SK-N-SH (cell line): ENCODE measurements at places on chromosomes 3 and 15.

GRCh38 chr3:129441215-129441614 is 1.2 kb downstream of the IFT122 start:
- DNase-seq, result no peak

DNA sequence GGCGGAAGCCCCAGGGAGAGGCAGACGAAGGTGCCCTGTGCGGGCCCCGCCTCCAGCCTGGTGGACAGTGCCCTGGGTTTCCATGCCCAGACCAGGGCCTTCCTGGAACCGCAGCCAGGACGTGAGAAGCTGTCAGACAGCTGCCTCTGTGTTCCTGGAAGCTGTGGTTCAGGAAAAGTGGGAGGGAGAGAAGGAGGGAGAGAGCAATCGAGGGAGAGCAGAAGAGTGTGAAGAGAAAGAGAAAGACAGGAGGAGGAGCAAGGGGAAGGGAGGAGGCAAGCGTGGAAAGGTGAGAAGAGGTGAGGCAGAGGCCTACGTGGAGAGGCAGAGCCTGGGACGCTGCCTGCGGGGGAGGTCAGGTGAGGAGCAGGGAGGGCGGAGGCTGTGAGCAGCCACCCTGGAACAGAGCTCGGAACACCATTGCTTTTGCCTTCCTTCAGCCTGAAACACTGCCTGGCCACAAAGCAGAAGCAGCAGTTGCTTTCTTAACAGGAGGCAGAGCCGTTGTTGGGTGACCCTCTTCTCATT is 18.6 kb downstream of the ZDHHC19 start:
- DNase-seq, result peak; percentile 13

DNA sequence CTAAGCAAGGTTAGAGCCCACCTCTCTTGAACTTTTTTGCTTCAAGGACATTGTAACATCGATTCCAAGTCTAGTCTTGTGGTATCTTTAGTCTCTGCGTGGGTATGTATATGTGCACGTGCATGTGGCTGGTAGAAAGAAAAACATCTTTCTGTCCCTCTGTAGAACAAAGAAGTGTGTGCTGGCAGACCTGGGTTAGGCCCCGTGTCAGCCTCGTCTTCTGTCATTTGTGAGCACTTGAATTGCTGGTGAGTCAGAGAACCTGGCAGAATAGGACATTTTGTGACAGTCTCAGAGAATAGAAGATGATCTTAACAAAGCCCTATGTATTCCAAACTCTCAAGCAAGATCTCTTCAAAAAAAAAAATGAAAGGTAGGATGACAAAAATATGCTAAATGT is 102.2 kb upstream of the ATP10A start:
- DNase-seq, result no peak

DNA sequence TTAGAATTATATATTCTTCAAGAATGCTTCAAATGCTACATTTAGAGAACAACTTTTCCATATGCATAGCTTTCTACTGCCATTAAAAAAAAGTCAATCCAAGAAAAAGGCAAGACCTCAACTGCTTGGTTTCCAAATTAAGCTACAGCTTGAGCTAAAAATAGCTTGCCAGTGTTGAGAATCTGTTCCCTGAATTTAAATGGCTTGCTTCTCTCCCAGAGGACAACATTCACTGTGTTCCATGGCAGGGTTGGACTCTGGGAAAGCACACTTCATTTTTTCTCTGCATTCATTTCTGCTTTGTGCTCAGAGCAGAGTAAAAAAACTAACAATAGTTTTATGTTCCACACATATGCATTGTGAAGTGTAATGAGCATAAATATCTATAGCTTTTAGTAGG is 50.3 kb upstream of the ACTL6A start:
- no peak for DNase-seq

DNA sequence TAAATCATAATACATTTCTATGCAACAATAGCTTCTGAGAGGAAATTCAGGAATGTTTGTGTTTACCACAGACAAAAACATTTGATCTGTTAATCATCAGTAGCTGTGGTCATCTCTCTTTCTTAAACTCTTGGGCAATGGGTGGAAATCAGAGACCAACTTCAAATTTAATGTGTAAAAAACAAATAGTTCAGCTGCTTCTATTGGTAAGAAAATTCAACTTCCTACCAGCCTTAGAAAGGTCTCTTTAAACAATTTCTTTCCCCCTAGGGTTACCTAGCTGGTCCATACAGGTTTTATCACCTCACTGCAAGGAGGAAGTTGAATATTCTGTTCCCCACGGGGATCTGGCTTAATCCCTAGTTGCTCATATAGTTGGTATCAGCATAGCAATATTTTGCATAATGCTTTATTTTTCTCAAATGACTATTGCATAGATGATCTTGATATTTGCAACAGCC is 20.3 kb upstream of the PPP4R2 start:
- no peak for DNase-seq

- DNase-seq, result no peak
These were observed 176.0 kb downstream of the SATB1 start for GRCh38 chr3:18249126-18249525.

DNA sequence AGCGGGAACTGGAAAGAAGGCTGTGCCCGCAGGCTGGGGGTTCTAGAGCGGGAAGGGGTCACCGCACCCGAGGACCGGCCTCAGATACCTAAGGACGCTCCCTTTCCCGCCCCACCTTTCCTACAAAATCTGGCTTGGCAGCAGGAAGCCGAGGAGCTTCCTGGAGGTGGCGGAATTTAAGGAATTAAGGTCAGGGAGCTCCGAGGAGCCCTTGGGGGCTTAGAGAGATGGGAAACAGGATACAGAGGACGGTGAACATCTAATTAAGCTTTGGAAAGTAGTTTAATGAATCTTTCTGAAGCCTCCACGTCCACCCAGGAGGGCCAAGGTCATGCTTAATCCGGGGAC is 507 bp upstream of the AP3B2 start:
- DNase-seq, result no peak

DNA sequence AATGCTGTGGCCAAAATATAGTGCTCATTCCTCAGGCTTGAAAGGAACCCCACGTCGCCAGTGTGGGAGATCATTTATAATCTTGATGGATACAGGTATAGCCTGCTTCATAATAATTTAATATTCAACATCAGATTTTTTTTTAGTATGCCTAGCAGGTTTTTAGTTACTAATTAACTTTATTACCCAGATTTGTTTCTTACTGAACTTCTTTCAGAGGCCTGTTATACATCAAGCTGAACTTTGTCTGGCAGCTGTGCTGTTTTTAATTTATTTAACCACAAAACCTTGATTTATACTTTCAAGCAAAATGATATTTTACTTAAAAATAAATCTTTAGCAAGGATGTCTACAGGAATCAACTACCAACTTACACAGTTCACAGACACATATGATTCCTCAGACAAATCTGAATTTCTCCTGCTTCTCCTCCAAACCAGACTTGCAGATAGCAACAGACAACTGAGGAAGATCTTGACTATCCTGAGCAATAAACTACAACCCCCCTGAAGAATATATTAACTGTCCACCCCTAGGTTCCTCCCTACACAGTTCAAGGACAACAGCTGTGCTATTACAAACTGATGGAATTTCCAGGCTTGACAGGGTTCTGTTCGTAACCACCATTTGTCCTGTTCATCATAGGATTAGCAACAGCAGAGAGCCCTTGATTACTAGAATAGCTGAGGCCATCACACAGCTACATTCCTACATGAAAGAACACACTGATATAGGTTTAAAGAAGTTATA is 610 bp downstream of the MAP4 start:
- no peak for DNase-seq

- peak; percentile 85 for DNase-seq
These were observed 40.3 kb downstream of the UMPS start for GRCh38 chr3:124770336-124771082.

- DNase-seq, result no peak
These were observed 109.1 kb downstream of the POLQ start for GRCh38 chr3:121436641-121437040.

GRCh38 chr3:24838533-24838932 is 343.9 kb upstream of the THRB start:
- DNase-seq, result no peak

DNA sequence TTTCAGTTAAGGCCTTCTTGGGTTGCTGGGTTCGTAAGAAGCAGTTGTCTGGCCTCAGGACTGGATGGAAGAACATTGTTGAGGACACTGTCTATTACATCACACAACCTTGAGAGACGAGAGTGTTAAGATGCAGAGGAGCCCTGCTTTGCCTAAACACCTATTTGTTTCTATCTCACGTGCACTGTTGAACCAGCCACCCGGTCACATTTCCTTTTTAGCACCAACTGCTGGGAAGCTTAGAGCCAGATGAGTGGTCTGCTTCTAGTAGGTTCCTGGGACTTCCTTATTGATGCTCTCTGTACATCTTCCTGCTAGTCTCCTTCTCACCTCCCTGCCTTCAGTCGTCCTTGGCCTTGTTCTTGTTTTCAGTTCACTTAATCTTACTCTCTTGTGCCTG is 22.3 kb downstream of the CAND2 start:
- no peak for DNase-seq

DNA sequence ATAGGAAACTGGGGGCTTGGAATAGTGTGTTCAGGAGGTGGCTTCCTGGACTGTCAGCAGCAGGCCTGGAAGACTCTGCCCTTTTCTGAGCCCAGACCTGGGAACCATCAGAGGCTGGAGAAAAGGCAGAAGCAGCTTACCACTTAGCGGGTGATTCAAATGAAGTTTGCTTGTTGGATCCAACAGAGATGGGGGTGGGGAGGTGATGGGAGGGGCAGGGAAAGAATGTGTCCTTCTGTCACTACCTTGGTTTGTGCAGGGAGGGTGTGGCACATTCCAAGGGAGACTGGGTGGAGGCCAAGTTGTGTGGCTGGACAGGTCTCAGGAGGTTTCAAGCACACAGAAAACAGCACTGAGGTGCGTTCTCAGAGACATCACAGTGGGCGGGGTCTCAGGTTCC is 58.8 kb downstream of the TRAK1 start:
- no peak for DNase-seq

DNA sequence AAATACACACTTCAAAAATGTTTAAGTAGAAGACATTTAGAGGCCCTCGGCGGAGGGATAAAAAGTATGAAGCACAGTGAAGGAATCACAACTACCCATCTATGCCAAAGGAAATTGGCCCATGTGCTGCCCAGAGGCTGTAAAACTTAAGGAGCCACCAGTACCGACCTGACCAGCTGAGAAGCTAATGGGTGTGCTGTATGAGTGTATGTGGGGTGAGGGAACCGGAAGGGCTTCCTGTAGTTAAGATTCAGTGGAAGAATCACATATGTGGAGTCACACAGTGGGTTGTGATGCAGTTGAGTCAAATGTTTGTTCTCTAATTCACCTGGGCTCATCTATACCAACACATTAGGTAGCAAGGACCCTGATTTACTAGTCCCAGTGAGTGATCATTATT is 516.0 kb upstream of the IL12A start:
- DNase-seq, result no peak

DNA sequence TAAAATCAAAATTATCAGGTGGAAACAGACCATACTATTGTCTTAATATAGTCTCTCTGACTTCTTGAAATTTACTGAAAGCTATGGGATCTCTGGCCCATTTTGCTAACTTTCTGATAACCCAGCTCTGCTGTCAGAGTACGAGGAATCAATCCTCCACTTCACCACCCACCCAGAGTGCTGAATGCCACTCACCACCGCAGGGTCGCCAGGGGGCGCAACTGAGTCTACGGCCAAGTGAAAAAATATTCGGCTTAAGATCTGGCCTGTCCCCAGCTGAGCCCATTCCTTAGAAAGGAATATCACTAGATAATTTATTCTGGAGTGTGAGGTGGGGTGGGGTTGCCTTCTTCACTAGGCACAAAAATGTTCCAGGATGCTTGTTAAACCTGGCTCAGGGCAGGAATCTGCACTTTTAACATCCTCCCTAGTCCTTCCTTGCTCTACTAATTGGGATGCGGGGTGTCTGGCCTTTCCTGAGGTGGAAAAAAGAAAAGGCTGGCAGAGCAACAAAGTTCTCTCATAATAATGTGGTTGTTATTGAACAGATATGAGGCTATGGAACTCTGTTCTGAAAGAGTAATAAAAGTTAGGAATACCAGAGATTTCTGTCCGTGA is 520.6 kb downstream of the MFSD1 start:
- DNase-seq, result peak; percentile 10

- peak; percentile 84 for DNase-seq
These were observed 14.1 kb downstream of the KLF15 start for GRCh38 chr3:126342991-126343648.

DNA sequence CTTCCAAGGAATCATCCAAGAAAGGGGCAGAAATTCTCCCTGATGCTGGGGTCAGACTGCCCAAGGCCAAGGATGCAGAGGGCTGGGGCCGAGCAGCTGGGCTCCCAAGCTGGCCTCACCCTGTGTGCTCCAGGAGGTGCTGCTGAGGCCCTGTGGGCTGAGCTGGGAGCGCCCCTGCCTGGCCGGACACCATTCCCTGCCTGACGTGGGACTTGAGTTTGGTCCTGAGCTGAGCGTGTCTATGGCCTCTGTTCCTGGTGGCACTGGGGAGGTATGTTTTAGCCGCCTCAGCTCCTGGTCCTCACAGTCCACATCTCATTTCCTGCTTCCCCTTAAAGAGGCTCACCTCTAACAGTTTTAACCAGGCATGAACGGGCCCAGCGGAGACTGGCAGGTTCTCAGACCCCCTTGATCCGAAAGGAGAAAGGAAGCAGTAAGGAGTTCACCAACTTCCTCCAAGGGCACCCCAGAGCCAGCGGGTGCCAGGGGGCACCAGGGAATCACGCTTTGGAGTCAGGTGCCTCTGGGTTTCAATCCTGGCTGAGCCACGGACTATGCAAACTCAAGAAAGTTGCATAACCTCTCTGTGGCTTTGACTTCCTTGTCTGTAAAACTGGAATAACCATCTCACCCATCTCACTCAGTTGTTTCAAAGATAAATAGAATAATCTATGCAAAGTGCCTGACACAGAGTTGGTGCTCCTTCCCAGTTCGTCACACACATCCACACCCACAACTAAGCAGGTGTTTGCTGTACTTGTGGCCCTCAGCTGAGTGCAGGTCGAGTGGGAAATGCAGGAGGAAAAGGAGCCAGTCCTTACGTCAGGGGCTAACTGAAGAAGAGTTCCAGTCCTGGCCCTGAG is 48.6 kb downstream of the SLC12A8 start:
- no peak for DNase-seq

DNA sequence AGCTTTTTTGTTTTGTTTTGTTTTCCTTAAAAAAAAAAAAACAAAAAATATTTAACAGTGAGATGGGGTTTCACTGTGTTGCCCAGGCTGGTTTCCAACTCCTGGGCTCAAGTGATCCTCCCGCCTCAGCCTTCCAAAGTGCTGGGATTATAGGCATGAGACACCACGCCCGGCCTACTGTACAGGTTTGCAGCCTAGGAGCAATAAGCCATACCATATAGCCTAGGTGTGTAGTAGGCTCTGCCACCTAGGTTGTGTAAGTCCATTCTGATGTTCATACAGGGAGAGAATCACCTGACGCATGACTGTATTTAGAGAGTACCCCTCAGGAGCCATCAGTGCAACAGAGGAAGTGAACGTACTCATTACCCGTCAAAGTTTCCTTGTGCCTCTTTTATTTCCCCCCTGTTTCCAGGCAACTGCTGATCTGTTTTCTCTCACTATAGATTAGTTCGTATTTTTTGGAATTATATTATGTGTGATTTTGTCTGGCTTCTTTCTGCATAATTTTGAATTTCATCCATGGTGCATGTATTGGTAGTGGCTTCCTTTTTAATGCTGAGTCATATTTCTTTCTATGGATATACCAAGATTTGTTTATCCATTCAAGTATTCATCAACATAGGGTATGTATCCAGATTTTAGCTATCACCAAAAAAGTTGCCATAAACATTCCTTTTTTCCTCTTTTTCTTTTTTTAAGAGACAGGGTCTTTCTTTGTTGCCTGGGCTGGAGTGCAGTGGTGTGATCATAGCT is 9.9 kb downstream of the ACAD9 start:
- no peak for DNase-seq
